Purkinje cell (primary cell): ENCODE measurements at places on chromosomes 13 and 19. TPM values are rescaled to one million over a fixed set of nuclear protein-coding genes. Genes with fewer than 3 reads are reported as not detected.

MTUS2 gene
- polyA plus RNA-seq = 10.3 and 14.4 TPM in 2 replicates

SPIB gene
- not detected in 2 replicates for polyA plus RNA-seq

IGLON5 gene
- 0.32 and 0.78 TPM in 2 replicates for polyA plus RNA-seq

KLHL1 gene
- polyA plus RNA-seq = 191 and 212 TPM in 2 replicates

TEX101 gene
- polyA plus RNA-seq = not detected in 2 replicates

ZNF221 gene
- polyA plus RNA-seq = 4.2 TPM in 1 of 2 replicates, not detected in the other

PINLYP gene
- polyA plus RNA-seq = 2.3 and 17.2 TPM in 2 replicates

UBA52 gene
- polyA plus RNA-seq = 743 and 784 TPM in 2 replicates

STOML3 gene
- not detected in 2 replicates for polyA plus RNA-seq

TMPRSS9 gene
- not detected in 2 replicates for polyA plus RNA-seq

LIN7B gene
- 34.2 and 35.7 TPM in 2 replicates for polyA plus RNA-seq

UGGT2 gene
- polyA plus RNA-seq = 6.9 and 14.3 TPM in 2 replicates

ATP12A gene
- polyA plus RNA-seq = 1.2 and 2.4 TPM in 2 replicates

MEIOSIN gene
- not detected in 2 replicates for polyA plus RNA-seq

PEAK3 gene
- not detected in 2 replicates for polyA plus RNA-seq

RPS5 gene
- polyA plus RNA-seq = 419 and 449 TPM in 2 replicates

RCBTB1 gene
- polyA plus RNA-seq = 26.9 and 28.2 TPM in 2 replicates

SOHLH2 gene
- 0.63 and 1.1 TPM in 2 replicates for polyA plus RNA-seq

ZFP82 gene
- 11.2 and 19.0 TPM in 2 replicates for polyA plus RNA-seq

CEACAM20 gene
- polyA plus RNA-seq = not detected in 2 replicates

CGB8 gene
- polyA plus RNA-seq = not detected in 2 replicates

FDX2 gene
- polyA plus RNA-seq = 12.7 and 29.5 TPM in 2 replicates

KCTD15 gene
- 2.4 and 2.8 TPM in 2 replicates for polyA plus RNA-seq

CCDC8 gene
- 0.20 TPM in 1 of 2 replicates, not detected in the other for polyA plus RNA-seq

ZNF728 gene
- 7.4 and 21.9 TPM in 2 replicates for polyA plus RNA-seq

LMTK3 gene
- 1.1 and 1.5 TPM in 2 replicates for polyA plus RNA-seq

DACT3 gene
- 3.3 and 7.1 TPM in 2 replicates for polyA plus RNA-seq

BTBD2 gene
- 0.18 and 0.24 TPM in 2 replicates for polyA plus RNA-seq

COMP gene
- polyA plus RNA-seq = not detected in 2 replicates

CADM4 gene
- polyA plus RNA-seq = 4.4 and 12.0 TPM in 2 replicates

IGFL4 gene
- 6.8 and 12.4 TPM in 2 replicates for polyA plus RNA-seq
